ENCODE measurements at places on chromosomes 11 and 22.

- no peak for DNase-seq
Observed at GRCh38 chr11:111960916-111961315, 23.8 kb downstream of the DIXDC1 start.

DNA sequence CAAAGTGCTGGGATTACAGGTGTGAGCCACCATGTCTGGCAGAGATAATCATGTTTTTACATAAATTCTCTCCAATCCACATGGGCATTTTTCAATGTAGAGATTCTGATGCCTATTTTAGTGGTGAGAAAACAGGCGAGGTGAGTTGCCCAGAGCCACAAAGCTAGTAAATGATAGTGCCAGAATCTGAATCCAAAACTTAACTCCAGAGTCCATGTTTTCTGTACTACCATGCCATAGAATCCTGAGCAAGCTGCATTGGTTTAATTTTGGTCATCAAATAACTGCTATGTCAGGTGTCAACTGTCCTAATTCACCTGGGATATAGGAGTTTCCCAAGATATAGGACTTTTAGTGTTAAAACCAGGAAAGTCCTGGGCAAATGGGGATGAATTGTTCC is 13.6 kb downstream of the NEFH start:
- DNase-seq = no peak

- DNase-seq = no peak
Observed at GRCh38 chr11:116869610-116870009, 32.2 kb upstream of the APOA1 start.

DNA sequence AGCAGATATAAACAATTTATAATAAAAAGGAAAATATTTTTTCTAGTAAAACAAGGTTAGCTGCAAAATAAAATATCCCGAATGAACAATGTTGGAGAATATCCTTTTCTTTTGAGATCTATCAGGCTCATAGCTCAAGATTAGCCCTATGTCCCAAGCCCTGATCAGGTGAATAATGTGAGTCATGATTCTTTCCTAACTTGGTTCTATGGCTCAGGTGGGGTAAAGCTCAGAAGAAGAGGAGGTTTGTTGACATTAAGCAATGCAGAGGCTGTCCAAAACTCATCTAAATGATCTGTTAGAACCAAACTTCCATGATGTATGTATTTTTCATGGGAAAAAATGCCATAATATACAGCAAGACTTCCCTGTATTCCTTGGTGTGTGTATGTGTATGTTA is 86.1 kb downstream of the TRIM44 start:
- DNase-seq = no peak

- peak; percentile 36 for DNase-seq
Observed at GRCh38 chr11:74288161-74288560, 23.3 kb downstream of the P4HA3 start.

GRCh38 chr11:28142724-28143123 is 34.5 kb downstream of the METTL15 start:
- DNase-seq = no peak
